ENCODE measurements at places on chromosomes 3 and 15. TPM values are rescaled to one million over a fixed set of nuclear protein-coding genes. Genes with fewer than 3 reads are reported as not detected.
A peak's percentile ranks its signal among the peaks of the same experiment; 100 is the strongest.

The AHSG gene
- not detected for total RNA-seq

The ACKR4 gene
- total RNA-seq, result 0.17 TPM

The PAQR9 gene
- not detected for total RNA-seq

The EFCC1 gene
- 4.7 TPM for total RNA-seq

The MGA gene
- total RNA-seq, result 60.9 TPM

The CKMT1A gene
- total RNA-seq, result 0.92 TPM

The PTH1R gene
- 12.3 TPM for total RNA-seq

The PP2D1 gene
- not detected for total RNA-seq

- no peak for DNase-seq
These were observed 85.1 kb downstream of the DUT start for GRCh38 chr15:48416301-48416700.

DNA sequence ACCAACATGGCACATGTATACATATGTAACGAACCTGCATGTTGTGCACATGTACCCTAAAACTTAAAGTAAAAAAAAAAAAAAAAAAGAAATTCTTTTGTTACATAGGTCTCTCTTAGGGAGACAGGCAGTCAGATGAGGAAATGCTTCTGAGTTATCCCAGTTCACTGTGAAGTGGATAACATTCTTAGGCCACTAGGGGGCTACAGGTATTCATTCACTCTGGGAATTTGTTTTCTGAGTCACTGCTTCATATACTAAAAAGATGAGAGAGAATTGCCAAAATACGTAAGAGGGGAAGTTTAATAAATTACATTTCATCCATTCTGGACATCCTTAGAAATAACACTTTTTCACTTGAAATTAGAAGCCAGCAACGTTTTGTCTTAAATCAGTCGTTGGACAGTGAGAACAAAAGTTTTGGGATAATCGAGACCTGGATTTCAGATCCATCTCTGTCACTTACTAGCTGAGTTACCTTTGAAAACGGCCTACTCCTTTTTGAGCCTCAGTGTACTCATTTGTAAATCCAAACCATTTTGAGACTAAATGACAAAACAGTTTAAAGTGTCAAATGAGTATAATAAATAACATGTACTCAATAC lies 738.4 kb upstream of the ALCAM start:
- DNase-seq, result no peak

DNA sequence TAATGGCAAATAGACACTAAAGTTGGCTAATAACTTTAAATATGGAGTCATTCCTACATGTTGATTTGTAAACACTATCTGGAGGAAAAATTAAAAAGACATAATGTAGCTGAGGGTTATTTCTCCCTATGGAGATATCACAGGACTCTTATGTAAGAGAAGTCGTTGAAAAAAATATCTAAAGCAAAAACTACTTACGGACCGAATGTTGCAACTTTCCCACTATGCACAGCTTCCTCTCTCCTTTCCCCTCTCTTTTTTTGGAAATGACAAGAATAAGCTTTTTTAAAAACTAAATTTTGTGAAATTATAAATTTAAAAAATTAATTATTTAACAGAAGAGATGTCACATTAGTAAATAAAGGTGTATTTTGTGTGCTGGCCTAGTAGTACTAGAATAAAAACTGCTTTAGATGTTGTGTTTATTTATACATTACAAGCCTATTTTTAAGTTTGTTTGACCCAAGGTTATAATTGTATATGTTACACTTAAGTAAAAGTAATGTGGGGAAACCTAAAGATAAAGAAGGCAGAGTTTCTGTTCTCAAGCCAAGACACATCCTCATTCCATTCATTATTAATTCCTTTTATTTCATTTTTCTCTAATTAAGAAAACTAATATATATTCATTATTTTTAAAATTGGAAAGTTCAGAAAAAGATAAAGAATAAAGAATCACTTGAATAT lies 20.7 kb upstream of the PPARG start:
- no peak for DNase-seq

DNA sequence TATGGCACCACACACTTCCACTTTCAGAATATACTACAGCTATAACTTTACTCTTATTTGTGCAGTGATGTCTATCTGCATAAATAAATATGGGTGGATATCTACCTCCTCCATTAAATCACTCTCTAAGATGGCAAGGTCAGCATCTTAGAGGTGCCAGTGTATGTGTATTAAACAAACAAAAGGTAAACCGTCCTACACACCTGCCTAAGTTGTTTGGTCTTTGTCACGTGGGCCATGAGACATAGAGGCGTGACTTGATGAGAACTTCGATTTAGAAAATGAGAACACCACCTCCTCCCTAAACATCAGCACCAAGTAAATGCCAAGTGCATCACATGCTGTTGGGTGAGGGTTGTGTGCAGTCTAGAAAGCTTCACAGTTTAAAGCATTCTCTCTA lies 310.6 kb downstream of the GRM7 start:
- DNase-seq, result no peak

GRCh38 chr3:185317674-185318073 lies 45.3 kb upstream of the MAP3K13 start:
- no peak for DNase-seq

- DNase-seq, result no peak
These were observed 59.7 kb downstream of the GHSR start for GRCh38 chr3:172388412-172389078.

DNA sequence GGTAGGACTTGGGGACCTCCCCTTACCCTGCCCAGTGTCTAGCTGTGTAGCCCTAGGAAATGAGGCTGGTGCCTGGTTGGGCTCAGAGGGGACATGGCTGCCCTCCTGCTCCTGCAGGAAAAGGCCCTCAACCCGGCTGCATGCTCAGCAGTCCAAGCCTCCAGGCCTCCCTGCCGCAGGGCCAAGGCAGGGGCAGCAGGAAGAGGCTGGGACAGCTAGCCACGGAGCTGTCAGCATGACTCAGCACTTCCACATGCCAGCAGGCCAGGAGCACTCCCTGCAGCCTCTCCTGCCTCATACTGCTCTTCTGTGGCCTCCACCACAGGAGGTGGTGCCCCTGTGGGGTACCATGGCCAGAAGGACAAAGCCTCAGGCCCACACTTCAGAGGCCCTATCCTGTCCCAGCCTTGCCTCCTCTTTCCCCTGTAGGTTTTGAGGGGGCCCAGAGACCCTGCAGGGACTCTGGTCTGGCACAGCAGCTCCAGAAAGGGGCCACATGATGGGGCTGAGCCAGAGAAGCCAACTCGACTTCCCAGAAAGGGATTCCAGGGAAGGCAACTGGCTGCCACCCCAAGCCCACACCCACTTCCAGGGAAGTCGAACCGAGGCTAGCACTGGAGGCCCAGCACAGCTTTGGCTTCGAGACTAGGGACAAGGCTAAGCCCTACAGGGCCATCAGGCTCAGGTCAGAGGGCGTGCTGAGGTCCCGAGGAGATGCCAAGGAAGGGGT lies 19.5 kb downstream of the TKT start:
- peak; percentile 67 for DNase-seq

GRCh38 chr3:141272906-141273662 lies 41.5 kb downstream of the PXYLP1 start:
- no peak for DNase-seq

DNA sequence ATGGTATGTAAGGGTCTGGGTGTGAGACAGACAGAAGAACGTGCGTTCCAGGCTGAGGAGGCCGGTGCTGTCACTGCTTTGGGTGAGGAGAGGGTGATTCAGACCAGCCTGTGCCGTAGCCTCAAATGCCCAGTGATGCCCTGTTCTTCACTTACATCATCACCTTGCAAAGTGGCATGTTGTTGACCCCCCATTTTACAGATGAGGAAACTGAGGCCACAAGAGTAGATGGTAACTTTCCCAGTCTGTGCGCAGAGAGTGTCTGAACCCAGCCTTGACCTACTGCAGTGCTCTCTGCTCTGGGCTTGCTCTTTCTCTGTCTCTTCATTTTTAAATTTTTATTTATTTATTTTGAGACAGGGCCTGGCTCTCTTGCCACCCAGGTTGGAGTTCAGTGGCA lies 1.6 kb upstream of the CTSH start:
- DNase-seq, result no peak

DNA sequence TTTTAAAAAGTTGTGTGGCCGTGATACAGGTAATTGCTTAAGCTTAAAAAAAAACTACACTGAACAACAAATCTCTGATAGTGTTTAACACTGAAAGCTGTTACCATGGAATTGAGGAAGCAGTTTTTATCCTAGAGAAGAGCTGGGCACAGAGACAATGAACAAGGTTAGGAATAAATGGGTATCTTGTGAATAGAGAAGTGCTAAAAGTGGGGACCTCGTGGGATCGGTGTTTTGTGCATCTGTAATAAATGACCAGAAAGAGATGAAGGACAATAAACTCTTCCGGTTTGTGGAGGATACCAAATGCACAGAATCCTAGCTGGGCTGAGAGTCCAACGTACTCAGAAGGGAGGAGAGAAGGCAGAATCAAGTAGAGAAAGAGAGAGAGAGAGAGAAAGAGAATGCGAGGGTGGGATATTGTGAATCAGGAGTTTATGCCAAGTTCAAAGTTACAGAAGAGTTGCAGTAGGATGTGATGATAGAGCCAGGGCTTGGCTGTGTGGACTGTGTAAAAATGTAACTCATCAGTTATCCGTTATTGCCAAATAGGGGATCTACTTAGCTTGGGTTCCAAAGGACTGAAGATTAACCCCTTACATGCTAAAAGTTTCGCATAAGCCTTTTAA lies 148.9 kb downstream of the IL20RB start:
- no peak for DNase-seq

DNA sequence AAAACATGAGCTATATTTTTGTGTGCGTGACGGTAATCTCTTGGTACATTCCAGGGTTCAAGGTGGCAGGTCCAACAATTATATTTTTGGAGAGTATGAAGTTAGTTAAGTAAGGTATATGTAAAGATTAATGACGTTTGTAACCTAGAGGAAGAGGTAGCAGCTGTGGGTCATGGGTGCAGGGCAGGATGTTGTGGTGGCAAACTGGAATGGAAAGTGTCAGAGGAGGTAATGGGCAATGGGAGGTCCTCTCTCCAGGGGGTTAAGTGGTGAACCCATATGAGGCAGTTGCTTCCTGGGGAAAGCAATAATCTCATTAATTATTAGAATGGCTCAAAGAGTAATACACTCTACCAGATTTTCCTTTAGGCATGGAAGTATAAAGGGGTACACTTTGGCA lies 1.0 kb upstream of the CD200R1L start:
- no peak for DNase-seq

DNA sequence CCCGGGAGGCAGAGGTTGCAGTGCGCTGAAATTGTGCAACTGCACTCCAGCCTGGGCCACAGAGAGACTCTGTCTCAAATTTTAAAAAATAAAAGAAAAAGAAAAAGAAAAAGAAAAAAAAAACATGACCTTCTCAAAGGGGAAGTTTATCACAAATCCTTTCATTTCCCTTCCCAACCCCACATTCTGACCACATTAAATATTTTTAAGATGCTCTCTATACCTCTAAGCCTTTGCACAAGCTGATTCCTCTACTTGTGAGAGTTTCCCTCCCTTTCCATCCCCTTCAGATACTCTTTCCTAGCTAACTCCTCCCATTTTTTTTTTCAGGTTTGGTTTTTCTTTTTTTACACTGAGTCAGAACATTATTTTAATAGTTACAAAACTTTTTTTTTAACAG lies 4.0 kb downstream of the HIGD1A start:
- DNase-seq, result no peak

GRCh38 chr3:134074001-134074789 lies 44.5 kb upstream of the SLCO2A1 start:
- no peak for DNase-seq

GRCh38 chr3:48739955-48740823 lies 23.2 kb upstream of the IP6K2 start:
- peak; percentile 91 for DNase-seq

DNA sequence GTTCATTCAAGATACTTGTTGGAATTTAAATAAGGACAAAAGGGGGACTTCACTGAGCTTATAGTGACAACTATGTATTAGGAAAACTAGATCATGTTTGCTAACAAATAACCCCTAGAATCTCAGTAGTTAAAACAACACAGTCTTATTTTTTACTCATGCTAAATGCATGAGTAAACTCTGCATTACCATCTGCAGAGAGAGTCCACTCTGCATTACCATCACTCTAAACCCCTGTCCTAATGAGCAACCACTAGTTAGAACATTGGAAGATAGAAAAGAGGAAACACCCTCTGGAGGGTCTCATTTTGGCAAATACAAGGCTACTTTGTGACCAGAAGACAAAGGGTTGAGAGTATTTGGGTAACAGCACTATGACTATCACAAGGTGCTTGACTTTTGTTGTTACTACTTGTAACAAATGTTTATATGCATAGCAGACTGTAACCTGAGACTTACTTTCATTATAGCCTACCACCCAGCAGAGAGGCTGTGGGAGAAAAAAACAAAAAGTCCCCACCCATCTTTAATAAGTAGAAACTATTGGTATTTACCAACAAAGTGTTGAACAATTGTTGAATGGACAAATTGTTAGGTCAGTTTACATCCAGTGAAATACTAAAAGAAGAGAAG lies 99.1 kb downstream of the OXSM start:
- no peak for DNase-seq
